ENCODE measurements at places on chromosomes 2 and 18. TPM values are rescaled to one million over a fixed set of nuclear protein-coding genes. Genes with fewer than 3 reads are reported as not detected.

GRCh38 chr2:232310696-232311095 is 67.9 kb upstream of the ALPP start:
- peaks cover 17% of the 10 kb centered on the region for H3K4me1 ChIP-seq
- no peaks in the 10 kb centered on the region for H3K27me3 ChIP-seq
- no peaks in the 10 kb centered on the region for H3K36me3 ChIP-seq
- DNase-seq = no peak
- no peak overlapping the region for H3K27ac ChIP-seq

DNA sequence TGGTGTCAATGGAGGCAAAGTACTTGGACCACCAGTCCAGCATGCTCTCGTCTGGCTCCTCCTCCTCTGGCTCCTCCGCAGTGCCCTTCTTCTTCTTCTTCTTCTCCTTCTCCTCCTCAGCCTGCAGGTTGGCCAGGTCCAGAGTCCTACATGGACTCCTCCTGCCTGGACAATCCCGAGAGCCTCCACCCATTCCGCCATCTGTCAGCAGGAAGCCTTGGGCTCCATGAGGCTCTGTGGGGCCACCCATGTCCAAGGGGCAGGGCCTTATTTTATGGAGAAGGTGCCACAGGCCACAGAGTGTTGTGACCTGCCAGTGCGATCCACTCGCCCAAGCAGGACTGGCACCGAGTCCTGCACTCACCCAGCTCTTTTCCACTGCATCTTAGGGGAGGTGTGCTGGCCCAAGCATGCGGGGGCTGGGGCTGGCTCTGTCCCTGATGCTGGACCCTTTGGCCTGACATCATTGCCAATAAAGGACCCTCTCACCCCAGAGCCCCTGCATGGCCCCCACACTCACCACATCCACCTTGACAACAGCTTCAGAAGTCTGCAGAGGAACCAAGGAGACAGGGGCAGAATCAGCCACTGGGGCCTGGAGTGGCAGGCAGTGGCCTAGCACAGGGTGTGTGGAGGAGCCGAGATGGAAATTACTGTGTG is 7.2 kb downstream of the OTOF start:
- H3K4me1 ChIP-seq = no peaks in the 10 kb centered on the region
- no peak overlapping the region for H3K27ac ChIP-seq
- no peaks in the 10 kb centered on the region for H3K36me3 ChIP-seq
- no peaks in the 10 kb centered on the region for H3K27me3 ChIP-seq

- H3K4me3 ChIP-seq = no peak overlapping the region
- H3K27me3 ChIP-seq = no peaks in the 10 kb centered on the region
- no peak overlapping the region for H3K27ac ChIP-seq
- no peak for DNase-seq
- no peaks in the 10 kb centered on the region for H3K36me3 ChIP-seq
- no peaks in the 10 kb centered on the region for H3K4me1 ChIP-seq
These were observed 445.0 kb downstream of the XIRP2 start for GRCh38 chr2:167333245-167333644.

GRCh38 chr2:19362094-19362754 is 3.8 kb upstream of the OSR1 start:
- peaks cover 34% of the 10 kb centered on the region for H3K4me1 ChIP-seq
- H3K27ac ChIP-seq = no peak overlapping the region
- no peaks in the 10 kb centered on the region for H3K36me3 ChIP-seq
- no peak for DNase-seq

- no peaks in the 10 kb centered on the region for H3K27me3 ChIP-seq
- H3K4me1 ChIP-seq = no peaks in the 10 kb centered on the region
These were observed 295.7 kb downstream of the AGAP1 start for GRCh38 chr2:235789552-235789951.

DNA sequence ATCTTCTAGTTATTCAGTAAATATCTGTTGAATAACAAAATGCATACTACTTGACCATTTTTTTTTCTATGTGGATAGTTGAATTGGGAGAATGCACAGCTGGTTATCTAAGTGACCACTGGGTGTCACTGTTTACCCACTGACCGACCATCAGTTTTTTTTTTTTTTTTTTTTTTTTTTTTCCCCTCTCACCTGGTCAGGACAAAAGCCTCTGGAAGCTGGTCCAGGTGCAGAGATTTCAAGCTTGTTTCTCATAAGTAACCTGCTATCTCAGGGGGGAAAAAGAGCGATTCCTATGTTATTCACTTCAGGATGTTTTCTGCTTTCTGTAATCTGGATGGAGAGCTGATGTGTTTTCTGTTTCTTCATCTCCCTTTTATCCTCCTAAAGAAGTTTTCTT is 256.0 kb downstream of the DCDC2C start:
- H3K4me3 ChIP-seq = no peak overlapping the region
- DNase-seq = no peak
- H3K4me1 ChIP-seq = no peaks in the 10 kb centered on the region

GRCh38 chr18:2956056-2956455 is 56.9 kb downstream of the LPIN2 start:
- H3K36me3 ChIP-seq = no peaks in the 10 kb centered on the region
- H3K27ac ChIP-seq = no peak overlapping the region
- no peak for DNase-seq
- H3K27me3 ChIP-seq = no peaks in the 10 kb centered on the region

- no peaks in the 10 kb centered on the region for H3K36me3 ChIP-seq
- no peak for DNase-seq
- H3K27me3 ChIP-seq = no peaks in the 10 kb centered on the region
- no peaks in the 10 kb centered on the region for H3K4me1 ChIP-seq
- no peak overlapping the region for H3K27ac ChIP-seq
These were observed 530.8 kb downstream of the ADCYAP1 start for GRCh38 chr18:1435487-1435886.

GRCh38 chr2:226554701-226555100 is 244.9 kb downstream of the IRS1 start:
- H3K27me3 ChIP-seq = no peaks in the 10 kb centered on the region
- H3K4me3 ChIP-seq = no peak overlapping the region

DNA sequence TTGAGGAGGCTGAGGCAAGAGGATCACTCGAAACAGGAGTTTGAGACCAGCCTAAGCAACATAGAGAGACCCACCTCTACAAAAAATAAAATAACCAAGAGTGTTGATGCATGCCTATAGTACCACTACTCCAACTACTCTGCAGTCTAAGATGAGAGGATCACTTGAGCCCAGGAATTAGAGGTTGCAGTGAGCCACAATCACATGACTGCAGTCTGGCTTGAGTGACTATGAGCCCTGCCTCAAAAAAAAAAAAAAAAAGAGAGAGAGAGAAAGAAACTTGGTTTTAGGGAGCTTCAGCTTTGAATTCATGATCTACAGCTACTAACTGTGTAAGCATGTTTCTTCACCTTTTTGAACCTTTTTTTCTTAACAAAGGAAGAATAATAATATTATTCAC is 119.9 kb downstream of the HNMT start:
- no peaks in the 10 kb centered on the region for H3K4me1 ChIP-seq
- no peak overlapping the region for H3K27ac ChIP-seq
- no peaks in the 10 kb centered on the region for H3K36me3 ChIP-seq
- H3K4me3 ChIP-seq = no peak overlapping the region

GRCh38 chr18:3061581-3062312 is 48.8 kb upstream of the LPIN2 start:
- H3K4me1 ChIP-seq = peaks cover 49% of the 10 kb centered on the region
- no peaks in the 10 kb centered on the region for H3K27me3 ChIP-seq
- DNase-seq = no peak
- H3K4me3 ChIP-seq = no peak overlapping the region

DNA sequence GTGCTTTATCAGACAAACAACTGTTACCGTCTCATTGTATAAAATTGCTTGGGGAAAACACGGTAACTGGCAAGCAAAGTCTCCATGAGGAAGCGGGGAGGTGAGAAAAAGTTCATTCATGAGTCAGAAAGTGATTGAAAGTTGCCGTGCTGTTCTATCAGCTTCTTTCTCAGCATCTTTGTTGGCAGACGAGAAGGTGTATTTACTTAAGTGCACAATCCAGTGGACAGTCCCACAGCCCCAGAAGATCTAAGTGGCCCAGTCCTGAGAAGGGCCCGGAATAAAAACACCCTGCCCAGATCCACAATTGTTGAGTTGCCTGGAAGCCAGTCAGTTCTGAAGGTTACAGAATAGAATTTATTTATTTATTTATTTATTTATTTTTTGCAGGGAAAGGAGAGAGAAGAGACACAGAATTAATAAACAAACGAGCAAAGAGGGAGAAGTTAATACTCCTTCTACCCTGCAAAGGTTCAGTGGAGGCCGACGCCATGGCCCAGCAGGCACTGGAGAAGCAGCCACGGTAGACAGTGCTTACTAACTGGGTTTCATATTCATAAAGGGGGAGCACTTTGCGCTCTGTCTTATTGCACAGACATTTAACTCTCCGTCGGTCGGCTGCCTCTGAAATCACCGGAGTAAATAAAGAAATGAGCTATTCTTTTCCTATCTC is 676.0 kb upstream of the SALL3 start:
- no peaks in the 10 kb centered on the region for H3K4me1 ChIP-seq
- H3K27ac ChIP-seq = no peak overlapping the region
- H3K4me3 ChIP-seq = no peak overlapping the region
- H3K27me3 ChIP-seq = no peaks in the 10 kb centered on the region

DNA sequence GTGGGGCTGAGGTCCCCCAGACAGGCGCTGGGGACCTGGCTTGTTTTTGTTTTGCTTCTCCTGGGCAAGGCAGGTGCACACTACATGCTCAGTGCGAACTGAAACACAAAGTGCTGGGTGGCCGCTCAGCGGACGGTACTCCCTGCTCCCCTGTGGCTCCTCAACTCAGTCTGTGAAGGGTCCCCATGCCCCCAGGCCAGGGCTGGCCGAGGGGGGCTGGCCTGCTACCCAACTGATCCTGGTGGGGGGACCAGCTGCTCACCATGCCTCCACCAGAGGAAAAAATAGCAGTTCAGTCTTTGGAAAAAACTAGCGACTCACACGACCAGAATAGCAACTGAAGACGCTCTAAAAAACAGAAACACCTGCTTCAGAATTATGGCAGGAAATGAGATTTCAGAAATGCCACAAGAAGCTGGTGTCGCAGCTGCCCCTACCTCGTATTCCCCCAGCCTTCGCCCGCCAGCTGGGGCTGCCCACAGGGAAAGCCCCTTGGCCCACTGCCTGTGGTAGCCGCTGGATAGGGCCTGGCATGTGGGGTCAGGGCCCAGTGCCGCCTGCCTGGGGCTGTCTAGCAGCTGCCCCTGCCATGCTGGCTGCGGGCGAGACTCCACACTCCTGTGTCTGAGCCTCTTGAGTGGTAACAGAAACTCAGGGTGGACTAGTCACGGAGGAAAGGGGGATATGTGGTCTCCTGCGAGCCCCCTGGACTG is 43.7 kb downstream of the MEX3C start:
- H3K4me3 ChIP-seq = no peak overlapping the region
- no peak for DNase-seq
- no peaks in the 10 kb centered on the region for H3K27me3 ChIP-seq
- H3K4me1 ChIP-seq = no peaks in the 10 kb centered on the region

DNA sequence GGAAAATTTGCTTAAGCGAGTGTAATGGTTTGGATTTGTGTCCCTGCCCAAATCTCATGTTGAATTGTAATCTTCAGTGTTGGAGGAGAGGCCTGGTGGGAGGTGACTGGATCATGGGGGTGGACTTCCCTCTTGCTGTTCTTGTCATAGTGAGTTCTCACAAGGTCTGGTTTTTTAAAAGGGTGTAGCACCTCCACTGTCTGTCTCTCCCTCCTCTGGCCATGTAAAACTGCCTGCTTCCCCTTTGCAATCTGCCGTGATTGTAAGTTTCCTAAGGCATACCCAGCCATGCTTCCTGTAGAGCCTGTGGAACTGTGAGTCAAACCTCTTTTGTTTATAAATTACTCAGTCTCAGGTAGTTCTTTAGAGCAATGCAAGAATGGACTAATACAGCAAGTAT is 6.6 kb downstream of the YIPF4 start:
- H3K4me1 ChIP-seq = peaks cover 66% of the 10 kb centered on the region
- no peak for DNase-seq
- H3K27me3 ChIP-seq = no peaks in the 10 kb centered on the region
- no peaks in the 10 kb centered on the region for H3K36me3 ChIP-seq

GRCh38 chr2:23124214-23124750 is 260.7 kb upstream of the KLHL29 start:
- no peak overlapping the region for H3K27ac ChIP-seq
- DNase-seq = no peak
- no peaks in the 10 kb centered on the region for H3K4me1 ChIP-seq
- no peaks in the 10 kb centered on the region for H3K36me3 ChIP-seq
- H3K27me3 ChIP-seq = no peaks in the 10 kb centered on the region
- no peak overlapping the region for H3K4me3 ChIP-seq

- no peaks in the 10 kb centered on the region for H3K36me3 ChIP-seq
- H3K4me3 ChIP-seq = no peak overlapping the region
- H3K4me1 ChIP-seq = peaks cover 27% of the 10 kb centered on the region
- H3K27me3 ChIP-seq = no peaks in the 10 kb centered on the region
- peak overlapping the region; percentile 56 for H3K27ac ChIP-seq
- DNase-seq = no peak
These were observed 29.1 kb upstream of the MGAT4A start for GRCh38 chr2:98759827-98760625.

DNA sequence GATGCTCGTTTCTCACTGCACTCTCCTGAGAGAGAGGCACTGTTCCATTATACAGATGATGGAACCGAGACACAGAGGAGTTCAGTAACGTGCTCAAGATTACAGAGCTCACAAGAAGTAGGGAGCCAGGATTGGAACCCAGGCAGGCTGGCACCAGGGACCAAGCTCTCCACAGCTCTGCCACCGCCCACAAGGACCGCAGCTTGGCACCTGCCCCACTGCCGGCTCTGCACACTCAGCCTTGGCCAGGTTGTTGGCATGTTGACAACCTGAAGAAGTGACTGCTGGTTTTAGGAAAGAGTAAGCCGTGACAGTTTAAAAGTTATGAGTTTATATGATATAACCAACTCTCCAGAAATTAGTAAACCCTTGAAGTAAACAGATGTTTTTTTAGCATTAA is 48.0 kb upstream of the ITM2C start:
- no peak overlapping the region for H3K27ac ChIP-seq
- no peaks in the 10 kb centered on the region for H3K27me3 ChIP-seq
- peak; percentile 58 for DNase-seq
- no peaks in the 10 kb centered on the region for H3K4me1 ChIP-seq
- H3K36me3 ChIP-seq = peaks cover 31% of the 10 kb centered on the region
- H3K4me3 ChIP-seq = no peak overlapping the region

DNA sequence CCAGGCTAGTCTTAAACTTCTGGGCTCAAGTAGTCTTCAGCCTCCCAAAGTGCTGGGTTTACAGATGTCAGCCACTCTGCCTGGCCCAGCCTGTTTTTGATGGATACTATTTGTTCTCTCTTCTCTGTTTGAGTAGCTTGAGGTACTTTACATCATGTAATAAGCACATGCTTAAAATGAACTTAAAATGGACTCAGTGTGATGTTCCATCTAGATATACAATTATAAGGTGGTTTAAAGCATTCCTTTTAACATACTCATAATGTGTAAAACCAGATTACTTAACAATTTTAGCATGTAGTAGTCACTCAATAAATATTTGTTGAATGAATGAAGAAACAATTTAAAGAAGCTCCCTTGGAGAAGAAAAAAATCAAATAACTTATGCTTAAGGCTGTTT is 9.6 kb downstream of the PTPRM start:
- no peak overlapping the region for H3K4me3 ChIP-seq
- no peak overlapping the region for H3K27ac ChIP-seq
- H3K27me3 ChIP-seq = no peaks in the 10 kb centered on the region
- H3K4me1 ChIP-seq = peaks cover 19% of the 10 kb centered on the region
- DNase-seq = no peak

The ABCA12 gene
- total RNA-seq = not detected

The REG1B gene
- 1.5 TPM for total RNA-seq

The POTEJ gene
- not detected for total RNA-seq

The METTL8 gene
- 13.5 TPM for total RNA-seq

The PTH2R gene
- total RNA-seq = 0.30 TPM

All from upper lobe of left lung (tissue), 6 donors.